Activated naive CD4-positive, alpha-beta T cell treated with anti-CD3 and anti-CD28 coated beads, Interleukin-2, amount 50 U/mL, for 72 hours (primary cell): ENCODE measurements at places on chromosomes 7 and 10. TPM values are rescaled to one million over a fixed set of nuclear protein-coding genes. Genes with fewer than 3 reads are reported as not detected.

DNA sequence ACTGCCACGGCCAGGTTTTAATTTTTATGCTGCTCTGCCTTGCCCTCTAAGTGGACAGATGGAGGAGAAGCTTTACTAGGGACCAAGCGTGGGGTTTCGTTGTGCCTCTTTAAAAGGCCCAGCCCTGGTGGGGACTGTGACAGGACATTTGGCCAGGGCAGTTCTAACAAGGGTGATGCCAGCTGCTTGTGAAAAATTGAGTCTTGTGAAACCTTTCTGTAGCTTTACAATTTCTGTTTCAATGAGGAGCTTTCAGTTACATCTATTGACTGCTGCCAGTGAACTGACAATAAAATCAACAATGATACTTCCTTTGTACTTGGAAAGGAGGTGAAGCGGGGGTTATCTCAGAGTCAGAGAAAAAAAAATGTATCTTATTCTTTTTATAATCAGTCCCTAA, 233.1 kb upstream of the CSTF2T start:
- DNase-seq, result no peak

Gene CDC14C
- total RNA-seq, result not detected

Gene NPSR1
- not detected for total RNA-seq

DNA sequence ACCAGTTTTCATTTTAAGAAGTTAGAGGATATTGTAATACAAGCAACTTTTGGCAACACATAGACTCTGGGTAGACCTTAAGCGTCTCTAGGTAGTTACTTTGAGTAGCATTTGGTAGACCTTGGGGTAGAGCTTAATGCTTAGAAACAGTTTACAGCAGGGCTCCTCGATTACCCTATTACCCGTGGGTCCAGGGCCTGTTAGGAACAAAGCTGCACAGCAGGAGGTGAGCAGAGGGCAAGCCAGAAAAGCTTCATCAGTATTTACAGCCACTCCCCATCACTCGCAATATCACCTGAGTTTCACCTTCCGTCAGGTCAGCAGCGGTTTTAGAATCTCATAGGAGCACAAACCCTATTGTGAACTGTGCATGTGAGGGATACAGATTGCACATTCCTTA, 173.5 kb downstream of the TSPAN12 start:
- DNase-seq, result no peak

DNA sequence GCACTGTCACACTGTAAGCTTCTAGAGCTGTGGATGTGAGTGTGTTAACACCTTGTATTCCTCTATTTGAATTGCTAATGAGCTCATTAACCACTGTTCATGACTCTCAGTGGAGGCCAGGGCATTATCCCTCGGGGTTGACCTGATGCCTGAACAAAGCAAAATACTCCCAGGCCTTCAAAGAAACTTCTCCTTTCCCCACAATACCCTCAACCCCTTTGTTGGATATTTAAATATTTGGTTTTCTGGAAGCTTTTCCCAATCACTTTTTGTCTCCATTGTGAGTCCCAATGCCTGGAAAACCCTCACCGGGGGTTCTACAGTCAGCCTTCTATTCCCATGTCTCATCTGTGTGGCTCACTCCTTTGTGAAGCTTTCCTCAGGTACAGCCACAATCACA, 780.1 kb downstream of the PHTF2 start:
- no peak for DNase-seq

DNA sequence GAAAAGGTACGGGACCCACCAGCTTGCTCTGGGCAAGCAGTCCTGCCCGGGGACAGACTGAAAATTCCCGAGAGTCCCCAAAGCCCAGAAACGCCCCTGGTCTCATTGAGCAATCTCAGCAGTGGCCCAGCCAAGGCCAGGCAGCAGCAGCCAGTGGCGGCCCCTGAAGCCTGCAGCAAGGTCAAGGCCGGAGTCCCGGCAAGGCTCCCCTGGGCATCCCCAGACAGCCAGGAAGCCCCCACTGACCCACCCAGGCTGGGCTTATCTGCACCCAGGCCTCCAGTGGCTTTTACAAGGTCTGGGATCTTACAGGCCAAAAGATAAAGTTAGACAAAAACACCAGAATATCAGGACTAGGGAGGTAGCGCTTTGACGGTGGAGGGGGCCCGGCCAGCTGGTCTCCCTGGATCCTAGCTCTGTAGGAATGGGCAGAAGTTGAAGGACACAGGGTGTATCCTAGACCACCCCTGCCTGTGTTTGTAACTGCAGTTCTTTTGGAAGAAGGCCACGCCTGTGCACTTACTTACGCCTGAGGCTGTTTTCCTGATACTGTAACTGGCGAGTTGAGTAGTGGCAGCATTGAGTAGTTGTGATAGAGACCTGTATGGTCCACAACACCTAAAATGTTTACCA, 130.5 kb upstream of the NPS start:
- no peak for DNase-seq

DNA sequence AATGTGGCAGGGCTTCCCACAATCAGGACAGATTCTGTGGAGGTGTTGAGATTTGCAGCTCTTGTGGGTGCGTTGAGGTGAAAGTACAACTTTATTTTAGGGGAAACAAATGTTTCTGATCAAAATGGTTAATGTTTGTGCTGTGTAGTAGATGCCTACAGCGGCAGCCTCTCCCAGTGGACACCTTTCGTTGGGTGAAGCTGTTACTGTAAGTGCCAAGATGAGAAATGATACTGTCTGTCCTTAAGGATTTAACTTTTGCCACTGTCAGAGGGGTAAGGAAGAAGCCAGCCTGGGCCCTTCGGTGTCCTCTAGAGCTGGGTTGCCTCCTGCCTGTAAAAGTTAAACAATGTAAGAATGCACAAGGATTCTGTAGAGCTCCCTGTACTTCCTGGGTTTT, 27.9 kb downstream of the DOCK1 start:
- no peak for DNase-seq

Gene INMT
- 0.33 TPM for total RNA-seq

GRCh38 chr10:71978988-71979691, 14.9 kb downstream of the CHST3 start:
- no peak for DNase-seq

- DNase-seq, result no peak
Measured at GRCh38 chr7:87426160-87426559, 49.3 kb downstream of the ABCB4 start.

- DNase-seq, result no peak
Measured at GRCh38 chr7:133931053-133931452, 196.1 kb upstream of the LRGUK start.

DNA sequence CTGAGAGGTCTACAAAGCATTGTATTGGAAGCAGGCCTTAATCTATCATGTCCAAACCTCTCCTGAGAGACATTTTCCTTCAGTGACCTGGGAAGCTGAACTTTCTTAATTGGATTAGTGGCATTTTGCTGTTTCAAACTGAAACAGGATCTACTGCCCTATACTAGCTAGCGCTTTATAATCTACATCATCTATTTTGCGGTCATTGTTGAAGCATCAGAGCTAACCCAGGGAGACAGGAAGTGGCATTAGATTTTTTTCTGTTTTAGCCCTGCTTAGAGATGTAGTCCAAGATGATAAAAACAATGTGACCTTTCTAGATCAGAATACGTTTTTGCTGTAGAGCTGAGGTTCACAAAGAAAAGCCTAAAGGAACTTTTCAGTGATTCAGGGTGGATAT, 147.4 kb upstream of the AGR3 start:
- no peak for DNase-seq

DNA sequence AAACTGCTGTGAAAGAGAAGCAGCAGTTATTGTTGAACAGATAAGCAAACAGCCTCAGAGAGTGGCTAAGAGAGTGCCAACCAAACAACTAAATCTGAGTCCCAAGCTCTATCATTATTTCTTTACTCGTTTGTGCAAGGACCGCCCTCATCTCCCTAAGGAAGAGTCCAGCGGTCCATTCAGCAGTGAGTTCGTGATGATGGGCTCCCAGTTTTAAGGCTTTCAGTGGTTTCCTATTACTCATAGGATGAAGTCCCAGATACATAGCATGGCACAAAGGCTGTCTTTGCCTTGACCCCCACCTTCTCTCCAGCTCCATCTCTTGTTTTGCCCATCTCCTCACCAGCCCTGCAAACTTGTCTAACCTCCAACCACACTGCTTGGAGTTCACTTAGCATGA, 24.3 kb upstream of the PDE1C start:
- DNase-seq, result no peak

Gene AHR
- total RNA-seq, result 56.1 TPM

GRCh38 chr7:65265933-65266519, 107.6 kb upstream of the ZNF92 start:
- DNase-seq, result no peak

Gene CPA2
- 0.23 TPM for total RNA-seq

Gene CALML5
- total RNA-seq, result not detected

Gene OR13A1
- not detected for total RNA-seq

GRCh38 chr7:50699143-50699542, 83.6 kb downstream of the GRB10 start:
- DNase-seq, result no peak

GRCh38 chr7:33192695-33193291, 63.4 kb downstream of the BBS9 start:
- DNase-seq, result no peak

DNA sequence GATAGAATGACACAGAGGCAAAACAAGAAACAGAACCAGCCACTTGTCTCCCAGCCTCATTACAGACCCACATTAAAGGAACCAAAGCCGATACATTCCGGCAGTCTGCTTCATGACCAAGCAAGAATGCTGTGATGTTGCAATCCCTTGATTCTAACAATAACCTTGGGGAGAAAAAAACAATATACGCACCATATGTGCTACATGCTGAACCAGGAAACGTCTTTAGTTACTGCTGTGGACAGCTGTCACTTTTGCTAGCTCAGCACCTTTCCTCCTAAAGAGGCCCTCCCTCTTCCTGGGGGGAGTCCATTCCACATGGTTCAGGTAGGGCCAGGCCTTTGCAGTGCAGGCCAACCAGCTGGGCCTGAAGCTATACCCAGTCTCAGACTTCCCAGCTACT, 79.1 kb downstream of the PRTFDC1 start:
- DNase-seq, result no peak

DNA sequence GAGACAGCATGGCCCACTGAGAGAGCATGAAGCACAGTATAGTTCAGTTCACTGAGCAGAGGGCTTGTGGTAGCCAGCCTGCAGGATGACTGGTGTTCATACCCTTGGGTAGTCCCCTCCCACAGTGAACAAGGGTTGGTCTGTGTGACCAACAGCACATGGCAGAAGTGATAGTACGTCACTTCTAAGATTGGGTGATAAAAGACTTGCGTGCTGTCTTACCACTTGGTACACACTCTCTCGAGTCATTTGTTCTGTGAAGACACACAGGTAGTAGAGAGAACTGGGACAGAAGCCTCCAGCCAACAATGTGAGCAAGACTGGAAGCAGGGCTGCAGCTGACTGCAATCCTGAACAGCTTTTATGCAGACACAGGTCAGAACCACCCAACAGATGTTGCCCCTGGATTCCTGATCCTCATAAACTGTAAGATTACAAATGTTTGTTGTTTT, 14.6 kb downstream of the EPC1 start:
- peak; percentile 71 for DNase-seq

- DNase-seq, result peak; percentile 91
Measured at GRCh38 chr10:8053446-8054243, 843 bp upstream of the GATA3 start.

- no peak for DNase-seq
Measured at GRCh38 chr10:25747084-25747483, 186.9 kb upstream of the MYO3A start.

- DNase-seq, result no peak
Measured at GRCh38 chr7:24704311-24704710, 53.0 kb downstream of the GSDME start.

Gene IDI1
- total RNA-seq, result 52.6 TPM

- no peak for DNase-seq
Measured at GRCh38 chr10:69661414-69662172, 31.5 kb downstream of the FAM241B start.

- DNase-seq, result no peak
Measured at GRCh38 chr7:47034180-47034579, 547.7 kb downstream of the TNS3 start.

GRCh38 chr7:116307253-116307652, 96.9 kb downstream of the TES start:
- DNase-seq, result no peak

- DNase-seq, result no peak
Measured at GRCh38 chr10:52056291-52056690, 257.8 kb upstream of the DKK1 start.

Gene NEUROG3
- not detected for total RNA-seq

- DNase-seq, result no peak
Measured at GRCh38 chr10:49745756-49746155, 16.4 kb downstream of the OGDHL start.

DNA sequence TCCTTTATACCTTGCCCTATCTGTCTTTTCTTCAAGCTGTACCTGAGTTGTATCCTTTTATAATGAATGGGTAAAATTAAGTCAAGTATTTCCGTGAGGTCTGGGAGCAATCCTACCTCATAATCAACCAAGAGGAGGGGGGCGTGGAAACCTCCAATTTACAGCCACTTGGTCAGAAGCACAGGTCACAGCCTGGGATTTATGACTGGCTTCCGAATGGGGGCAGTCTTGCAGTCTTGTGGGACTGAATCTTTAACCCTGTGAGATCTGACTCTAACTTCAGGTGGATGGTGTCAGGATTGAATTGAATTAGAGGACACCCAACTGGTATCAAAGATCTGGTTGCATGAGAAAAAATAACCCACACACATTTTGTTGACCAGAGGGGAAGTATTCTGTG, 23.5 kb upstream of the KCNMA1 start:
- no peak for DNase-seq
